ENCODE measurements at places on chromosomes 7 and 10.
A peak's percentile ranks its signal among the peaks of the same experiment; 100 is the strongest.

DNA sequence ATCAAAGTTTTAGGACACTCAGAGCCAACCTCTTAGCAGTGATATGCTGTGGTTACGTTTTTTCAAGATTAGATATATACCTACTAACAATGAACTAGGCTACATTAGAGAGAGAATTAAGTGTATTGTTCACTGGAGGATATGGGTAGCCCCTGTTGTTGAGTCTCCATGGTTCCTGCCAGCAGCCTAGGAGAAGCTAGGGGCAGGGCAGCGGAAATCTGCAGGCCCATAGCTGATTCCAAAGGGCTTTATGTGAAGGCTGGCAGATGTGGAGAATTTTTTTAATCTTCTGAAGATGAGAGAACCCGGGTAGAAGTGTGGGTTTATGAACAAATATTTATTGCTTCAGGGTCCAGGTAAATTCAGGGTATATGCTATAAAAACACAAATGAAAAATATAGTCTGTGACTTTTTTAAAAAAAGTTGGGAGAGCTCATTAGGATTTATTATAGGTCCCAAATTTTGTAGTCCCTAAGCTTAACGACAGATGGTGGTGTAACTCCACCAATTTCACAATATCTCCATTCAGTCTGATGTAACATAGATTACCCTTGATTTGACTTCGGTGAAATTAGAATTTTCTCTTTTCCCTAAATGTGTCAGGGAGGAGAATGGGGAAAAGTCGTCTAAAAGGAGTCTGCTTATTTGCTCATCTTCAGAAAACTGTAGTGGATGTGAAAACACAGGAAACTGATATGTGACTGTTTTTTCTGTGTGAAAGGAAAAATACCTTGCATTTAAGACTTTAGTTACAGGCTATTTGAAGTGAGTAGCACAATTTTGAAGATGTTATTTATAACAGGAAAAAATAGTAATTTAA lies 163.0 kb upstream of the PPP1R3A start:
- no peak for DNase-seq

- DNase-seq: no peak
Measured at GRCh38 chr10:70744617-70745143, 40.5 kb downstream of the TBATA start.

DNA sequence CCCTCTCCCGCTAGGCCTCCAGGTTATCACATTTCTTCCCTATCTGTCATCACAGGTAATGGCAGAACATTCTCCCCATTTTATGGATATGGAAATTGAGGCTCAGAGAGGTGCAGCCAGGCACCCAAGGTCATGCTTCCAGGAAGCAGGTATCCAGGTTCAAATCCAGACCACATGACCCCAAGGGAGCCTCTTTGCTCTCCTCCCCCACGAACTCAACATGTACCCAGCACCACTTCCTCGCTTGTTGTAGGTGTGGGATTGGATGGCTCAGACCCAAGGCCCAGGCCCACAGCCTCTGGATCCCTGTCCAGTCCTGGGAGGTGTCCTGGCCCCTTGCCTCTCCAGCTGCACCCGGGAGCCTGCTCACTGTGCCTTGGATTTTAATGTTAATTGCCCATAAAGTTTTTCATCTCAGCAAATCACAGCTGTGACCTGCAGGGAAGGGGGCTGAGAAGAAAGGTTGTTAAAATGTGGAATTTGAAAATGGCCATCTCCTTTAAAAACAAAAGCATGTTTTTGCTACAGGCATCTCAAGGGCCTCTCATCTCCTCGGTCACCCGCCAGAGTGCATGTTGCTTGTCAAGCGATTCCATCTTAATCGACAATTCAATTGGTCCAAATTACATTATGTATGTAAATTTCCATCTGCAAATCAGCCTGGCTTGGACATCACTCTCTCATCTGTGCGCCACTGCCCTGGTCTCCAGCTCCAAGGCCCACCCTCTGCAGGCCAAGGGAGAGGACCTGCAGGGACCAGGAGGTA lies 205.4 kb upstream of the ZMIZ1 start:
- DNase-seq: no peak

- DNase-seq: no peak
Measured at GRCh38 chr10:79229071-79229541, 118.2 kb upstream of the PPIF start.

GRCh38 chr7:154306036-154306435 lies 253.8 kb downstream of the DPP6 start:
- DNase-seq: no peak

GRCh38 chr10:71694567-71694968 lies 25.0 kb downstream of the C10orf105 start:
- peak; percentile 36 for DNase-seq

GRCh38 chr7:42102301-42102700 lies 134.7 kb downstream of the GLI3 start:
- DNase-seq: no peak

GRCh38 chr7:157113607-157114006 lies 25.1 kb upstream of the UBE3C start:
- DNase-seq: peak; percentile 34

DNA sequence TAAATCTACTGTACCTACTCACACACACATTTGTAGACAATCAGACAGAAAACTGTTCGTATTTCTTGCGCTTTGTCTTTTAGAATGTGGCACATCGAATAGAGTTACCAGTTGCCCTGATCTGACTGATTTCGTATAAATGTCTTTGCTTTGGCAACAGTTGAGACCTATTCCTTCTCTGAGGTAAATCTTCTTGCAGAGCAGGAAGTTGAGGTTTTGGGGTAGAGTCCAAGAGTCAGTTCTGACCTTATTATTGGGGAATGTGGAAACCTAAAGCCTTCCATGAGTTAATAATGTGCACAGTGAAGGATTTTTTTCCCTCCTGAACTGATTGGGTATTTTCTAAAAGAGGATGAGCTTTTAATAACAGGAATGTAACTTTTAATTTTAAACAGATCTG lies 135.3 kb downstream of the KIAA1217 start:
- DNase-seq: no peak

- peak; percentile 15 for DNase-seq
Measured at GRCh38 chr7:26090927-26091519, 61.0 kb upstream of the NFE2L3 start.

DNA sequence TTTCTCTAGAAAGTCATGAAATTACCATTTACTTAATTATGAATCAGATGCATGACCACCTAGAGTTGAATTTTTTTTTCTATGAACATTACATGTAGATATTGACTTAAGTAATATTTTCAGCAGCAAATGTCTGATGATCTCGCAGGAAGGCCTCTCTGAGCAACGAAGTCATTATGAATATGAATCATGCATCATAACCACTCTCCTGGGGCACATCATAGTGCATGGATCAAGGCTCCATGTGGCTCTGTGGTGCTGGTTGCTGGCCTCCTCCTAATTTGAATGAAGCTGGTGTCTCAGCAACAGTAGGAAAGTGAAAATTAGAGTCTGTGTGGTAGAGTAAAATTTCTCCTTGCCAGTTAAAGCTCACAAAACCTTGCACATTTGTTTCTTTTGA lies 121.4 kb upstream of the INHBA start:
- DNase-seq: peak; percentile 11

- DNase-seq: no peak
Measured at GRCh38 chr7:157497744-157498651, 161.2 kb downstream of the DNAJB6 start.

GRCh38 chr7:74473116-74473515 lies 19.4 kb downstream of the GTF2IRD1 start:
- DNase-seq: no peak

DNA sequence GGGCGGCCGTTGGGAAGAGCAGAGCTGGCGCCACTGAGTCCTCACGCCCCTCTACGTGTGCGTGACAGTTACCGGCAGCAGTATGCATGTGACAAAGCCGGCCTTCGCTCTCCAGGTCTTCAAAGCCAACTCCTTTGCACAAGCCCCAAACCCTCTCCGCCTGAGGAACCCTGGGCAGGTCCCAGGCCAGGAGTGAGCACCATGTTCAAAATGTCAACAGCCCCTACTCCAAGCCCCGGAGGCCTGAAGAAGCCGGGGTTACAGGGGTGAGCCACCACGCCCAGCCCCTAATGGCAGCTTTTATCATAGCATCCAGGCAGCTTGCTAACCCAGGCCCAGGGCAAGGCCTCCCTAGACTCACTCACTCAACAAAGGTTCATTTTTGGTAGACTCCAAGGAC lies 70.8 kb downstream of the OAT start:
- DNase-seq: no peak

DNA sequence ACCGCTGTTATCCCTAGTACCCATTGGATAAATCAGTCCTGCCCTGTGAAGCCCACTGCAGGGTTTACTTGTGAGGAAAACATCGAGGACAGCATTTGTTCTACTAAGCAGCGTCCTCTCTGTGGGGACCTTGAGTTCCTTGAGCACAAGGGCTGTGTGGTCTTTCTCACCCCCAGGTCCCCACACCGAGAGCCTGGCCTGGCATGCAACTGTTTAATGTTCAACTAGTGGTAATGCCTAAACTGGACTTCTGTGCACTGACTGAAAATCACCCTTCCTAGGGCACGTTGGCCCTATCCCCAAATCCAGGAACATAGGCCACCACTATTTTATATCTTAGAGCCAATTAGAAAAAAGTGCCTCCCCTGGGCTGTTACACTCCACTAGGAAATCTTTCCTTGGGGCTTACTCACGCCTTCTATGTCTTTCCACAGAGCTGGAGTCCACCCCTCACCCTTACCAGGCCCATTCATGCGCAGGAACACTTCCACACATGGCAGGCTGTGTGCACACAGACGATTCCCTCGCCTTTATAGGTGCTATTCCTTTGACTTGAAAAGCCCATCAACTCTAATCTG lies 1.7 kb upstream of the TMEM213 start:
- no peak for DNase-seq

DNA sequence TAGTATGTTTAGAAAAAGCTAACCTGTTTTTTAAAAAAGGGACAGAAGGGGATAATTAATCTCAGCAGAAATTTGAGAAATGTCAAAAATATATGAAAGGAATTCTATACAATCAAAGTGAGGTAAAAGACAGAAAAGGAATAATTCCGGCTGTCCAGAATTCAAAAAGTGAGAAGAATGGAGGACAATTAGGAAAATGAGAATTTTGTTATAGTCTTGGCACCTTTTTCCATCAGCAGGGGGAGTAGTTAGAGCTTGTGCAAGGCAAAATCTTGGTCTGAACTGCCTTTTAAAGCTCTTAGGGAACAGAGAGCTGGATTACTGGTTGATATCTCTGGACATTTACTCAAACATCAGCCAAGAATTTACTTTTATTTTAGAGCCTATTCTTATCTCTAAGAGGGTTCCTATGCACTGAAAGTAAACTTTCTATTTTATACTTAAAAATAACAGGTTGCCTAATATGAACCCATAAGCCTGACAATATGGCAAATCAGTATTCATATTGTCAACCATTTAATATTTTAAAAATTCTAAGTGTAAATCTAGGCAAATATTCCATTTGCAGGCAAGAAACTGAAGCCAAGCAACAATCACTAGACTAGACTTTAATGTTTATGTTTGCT lies 185.6 kb downstream of the ANK3 start:
- no peak for DNase-seq

DNA sequence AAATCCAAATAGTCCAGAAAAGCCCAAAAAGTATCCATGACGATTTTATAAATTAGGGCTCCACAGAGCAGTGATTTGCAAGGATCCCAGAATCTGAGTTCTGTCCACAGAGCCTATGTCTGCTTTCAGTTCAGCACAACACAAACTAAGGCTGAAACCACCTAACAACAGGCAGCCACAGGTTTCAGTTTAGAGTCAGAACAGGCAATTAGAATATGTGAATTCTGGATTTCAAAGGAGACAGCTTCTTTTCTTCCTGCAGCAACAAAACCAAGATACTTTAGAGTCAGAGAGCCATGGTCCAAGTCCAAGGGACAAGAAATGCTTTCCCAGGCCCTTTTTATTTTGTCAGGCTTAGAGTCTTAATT lies 23.6 kb downstream of the IFIT3 start:
- DNase-seq: peak; percentile 48

DNA sequence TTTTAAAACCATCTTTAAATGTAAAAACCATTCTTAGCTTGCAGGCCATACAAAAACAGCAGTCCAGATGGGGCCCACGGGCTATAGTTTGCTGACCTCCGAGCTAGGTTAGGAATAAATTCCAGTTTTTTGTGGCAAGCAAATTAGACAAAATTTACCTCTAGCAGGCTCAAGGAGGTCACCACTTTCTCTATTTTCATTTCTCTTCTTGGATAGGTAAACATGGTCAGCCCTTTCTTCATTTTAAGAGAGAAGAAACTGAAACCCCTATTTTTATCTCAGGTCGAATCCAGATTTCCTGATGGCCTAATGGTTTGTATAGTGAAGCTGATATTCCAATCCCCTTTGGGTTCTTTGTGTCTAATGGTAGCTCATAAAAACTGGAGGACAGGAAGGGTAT lies 10.7 kb downstream of the IKZF5 start:
- DNase-seq: no peak

DNA sequence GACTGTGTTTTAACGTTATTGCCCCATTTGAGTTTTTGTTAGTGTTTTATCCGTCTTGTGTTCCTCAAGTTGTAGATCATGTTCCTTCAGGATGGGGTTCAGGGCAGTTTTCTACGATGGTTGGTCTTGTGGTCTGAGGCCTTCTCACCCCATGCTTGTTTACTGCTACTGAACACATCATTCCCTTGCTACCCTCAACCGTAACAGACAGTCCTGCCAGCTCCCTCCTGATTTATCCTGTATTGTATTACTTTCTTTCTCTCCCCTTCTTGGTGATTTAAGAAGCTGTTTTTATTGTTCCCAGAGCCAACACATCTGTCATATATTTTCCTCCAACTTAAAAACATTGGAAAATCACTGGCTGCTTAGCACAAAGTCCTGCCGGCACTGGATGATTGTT lies 719.8 kb downstream of the INHBA start:
- DNase-seq: no peak
